ENCODE measurements at places on chromosomes 5 and 9.

DNA sequence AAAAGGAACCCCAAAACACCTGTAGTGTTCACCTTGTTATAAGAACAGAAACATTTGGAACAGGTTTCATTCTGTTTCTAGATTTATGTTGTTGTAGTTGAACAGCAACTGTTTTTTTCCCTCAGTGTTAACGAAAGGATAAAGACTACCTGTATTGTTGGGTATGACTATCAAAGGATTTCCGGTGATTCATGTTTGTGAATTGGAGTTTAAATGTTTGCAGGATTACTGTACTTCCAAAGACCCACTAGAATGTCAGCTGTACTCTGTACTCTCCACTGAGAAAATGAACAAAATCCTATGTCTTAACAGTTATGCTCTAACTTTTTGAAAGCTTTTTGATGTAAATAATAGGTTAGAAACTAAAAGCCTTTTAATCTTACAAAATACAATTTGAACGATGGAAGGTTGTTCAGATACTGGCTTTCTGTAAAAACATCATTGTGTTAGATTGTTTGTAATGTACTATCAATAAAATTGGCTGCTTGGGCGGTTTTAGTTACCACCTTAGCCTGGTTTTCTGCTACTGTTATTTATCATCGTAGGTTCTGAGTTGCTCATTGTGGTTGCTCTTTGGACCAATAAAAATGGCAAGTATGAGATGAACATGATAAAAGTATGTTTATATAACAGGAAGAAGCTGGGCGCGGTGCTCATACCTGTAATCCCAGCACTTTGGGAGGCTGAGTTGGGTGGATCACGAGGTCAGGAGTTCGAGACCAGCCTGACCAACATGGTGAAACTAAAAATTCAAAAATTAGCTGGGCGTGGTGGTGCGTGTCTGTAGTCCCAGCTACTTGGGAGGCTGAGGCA, 44.1 kb downstream of the DCP2 start:
- no peak for DNase-seq

DNA sequence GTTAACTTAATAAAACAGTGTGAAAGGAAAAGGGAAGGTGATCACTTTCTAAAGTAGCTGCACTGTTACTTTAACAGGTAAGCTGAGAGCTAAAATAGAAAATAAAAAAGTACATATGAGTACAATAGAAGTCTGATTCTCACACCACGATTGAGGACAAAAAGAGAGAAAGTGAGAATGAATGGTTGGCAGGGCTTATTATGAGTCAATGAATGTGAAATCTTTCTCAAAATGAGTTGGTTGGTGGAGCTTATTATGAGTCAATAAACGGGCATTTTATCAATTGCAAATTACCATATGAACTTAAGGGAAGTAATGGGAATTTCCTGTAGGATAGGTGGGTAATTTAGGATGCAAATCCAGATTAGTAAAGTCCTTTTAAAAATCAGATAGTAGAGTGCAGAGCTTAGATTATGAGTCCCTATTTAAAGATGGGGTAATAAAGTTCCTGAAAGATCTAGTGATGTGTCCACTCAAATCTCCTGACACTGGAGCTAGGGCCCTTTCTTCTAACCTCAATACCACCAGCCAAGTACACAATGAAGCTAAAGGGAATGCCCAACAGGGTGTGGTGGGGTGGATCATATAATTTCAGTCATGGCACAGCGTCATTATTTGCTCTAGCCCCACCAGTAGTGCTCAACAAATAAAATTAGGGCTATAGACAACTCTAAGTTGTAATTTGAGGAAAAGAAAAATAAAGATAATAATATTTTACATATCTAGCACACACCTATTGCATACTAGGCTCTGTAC, 21.1 kb upstream of the TLR4 start:
- DNase-seq, result no peak

- no peak for DNase-seq
These were observed 20.6 kb downstream of the PSMB7 start for GRCh38 chr9:124394596-124394995.

- no peak for DNase-seq
These were observed 154.6 kb downstream of the GDNF start for GRCh38 chr5:37685211-37685610.

GRCh38 chr9:128790536-128790935, 3.5 kb downstream of the TBC1D13 start:
- no peak for DNase-seq

- no peak for DNase-seq
These were observed 251.2 kb downstream of the CSNK1G3 start for GRCh38 chr5:123763201-123763600.

GRCh38 chr5:79069488-79070349, at the start of the genes BHMT2 and DMGDH:
Gene BHMT2, plus strand, starts transcription at chr5:79069767. Its CDS starts 16 bp downstream, at chr5:79069783.
Gene DMGDH, minus strand, starts transcription at chr5:79069674. Its CDS starts 54 bp downstream, at chr5:79069620.
- peak; percentile 30 for DNase-seq

GRCh38 chr9:87149799-87150198, 202.5 kb upstream of the GAS1 start:
- DNase-seq, result no peak

- DNase-seq, result no peak
These were observed 51.9 kb upstream of the COL5A1 start for GRCh38 chr9:134589748-134590147.

DNA sequence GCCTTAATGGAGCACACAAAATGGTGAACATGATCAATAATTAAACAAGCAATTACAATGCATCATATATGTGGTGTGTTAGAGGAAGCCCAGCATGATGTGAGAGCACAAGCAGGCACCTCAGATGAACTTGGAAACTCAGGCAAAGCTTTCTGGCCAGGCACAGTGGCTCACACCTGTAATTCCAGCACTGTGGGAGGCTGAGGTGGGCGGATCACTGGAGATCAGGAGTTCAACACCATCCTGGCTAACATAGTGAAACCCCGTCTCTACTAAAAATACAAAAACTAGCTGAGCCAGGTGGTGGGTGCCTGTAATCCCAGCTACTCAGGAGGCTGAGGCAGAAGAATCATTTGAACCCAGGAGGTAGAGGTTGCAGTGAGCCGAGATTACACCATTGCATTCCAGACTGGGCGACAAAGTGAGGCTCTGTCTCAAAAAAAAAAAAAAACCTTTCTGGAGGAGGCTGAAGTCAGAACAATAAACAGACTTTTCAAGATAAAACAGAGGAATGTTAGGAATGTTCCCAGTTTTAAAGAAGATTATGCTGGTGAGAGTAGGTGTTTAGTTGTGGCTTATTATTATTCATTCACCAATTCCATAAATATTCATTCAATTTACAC, 159.4 kb downstream of the CEMIP2 start:
- DNase-seq, result no peak

DNA sequence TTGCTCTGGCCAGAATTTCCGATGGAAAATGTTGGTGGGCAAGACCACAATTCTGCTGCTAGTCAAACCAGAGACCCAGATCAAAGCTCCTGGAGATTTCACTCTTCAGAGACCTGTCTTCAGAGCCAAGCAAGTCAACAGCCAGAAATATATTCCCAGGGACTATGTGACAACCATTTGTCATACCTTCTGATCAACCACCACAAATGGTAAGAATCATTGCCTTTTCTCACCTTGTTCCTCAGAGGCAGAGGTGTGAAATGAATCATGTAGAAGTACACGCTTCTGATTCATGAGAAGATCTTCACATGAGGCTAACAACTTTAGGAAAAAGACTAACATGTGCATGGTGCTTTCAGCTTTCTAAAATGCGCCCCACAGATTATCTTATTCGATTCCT, 53.5 kb downstream of the SUSD1 start:
- DNase-seq, result no peak

DNA sequence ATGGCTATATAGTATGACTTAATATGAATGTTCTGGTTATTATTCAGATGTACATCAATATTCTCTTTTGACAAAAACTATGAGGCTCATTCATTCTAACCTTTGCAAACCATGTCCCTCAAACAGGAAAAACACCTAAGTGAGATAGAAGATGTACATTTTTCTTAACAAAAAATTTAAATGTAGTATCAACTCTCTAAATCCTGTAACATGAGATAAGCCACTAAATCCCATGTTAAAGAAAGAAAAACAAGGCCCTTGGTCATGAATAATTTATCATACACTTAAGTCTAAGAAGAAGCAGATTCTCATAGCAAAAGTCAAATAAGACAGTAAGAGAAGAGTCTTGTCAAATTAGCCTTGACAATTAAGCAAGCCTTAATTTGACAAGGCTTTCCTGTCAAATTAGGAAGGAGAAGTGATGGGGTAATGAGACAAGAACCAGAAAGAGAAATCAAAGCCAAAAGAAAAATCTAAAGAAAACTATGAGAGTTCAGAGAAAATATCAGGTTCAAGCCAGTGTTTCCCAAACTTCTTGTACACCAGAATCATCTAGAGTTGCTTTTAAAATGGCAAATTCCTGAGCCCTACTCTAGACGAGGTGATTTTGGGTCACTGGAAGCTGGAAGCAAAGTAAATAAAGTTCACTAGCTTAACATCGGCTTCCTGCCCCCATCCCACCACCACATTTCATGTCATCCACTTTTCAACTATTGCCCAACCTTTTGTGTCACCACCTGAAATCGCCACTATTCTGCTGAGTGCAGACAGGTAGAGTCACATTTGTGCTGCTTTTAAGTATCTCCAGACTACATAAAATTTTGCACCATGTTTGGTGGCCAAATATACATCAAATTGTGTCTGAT, 76.5 kb downstream of the NR6A1 start:
- no peak for DNase-seq

GRCh38 chr9:136855461-136856078, 3.4 kb downstream of the MAMDC4 start:
- DNase-seq, result no peak

DNA sequence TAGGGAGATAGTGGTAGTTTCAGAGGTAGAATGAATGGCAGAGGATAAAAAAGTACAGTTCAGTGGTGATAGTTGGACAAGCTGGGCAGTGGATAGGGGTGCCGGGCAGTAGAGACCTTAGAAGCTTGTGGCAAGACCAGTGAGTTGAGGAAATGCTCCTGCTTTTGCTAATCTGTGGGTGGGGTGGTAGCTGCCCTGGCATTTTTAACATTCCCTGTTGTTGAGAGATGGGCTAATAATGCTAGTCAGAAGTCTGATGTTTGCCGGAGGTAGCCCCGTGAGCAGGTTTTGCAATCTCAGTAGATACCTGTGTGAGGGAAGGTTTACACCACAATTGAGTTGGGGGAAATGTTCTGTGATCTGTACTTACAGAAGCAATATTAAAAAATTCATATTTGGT, 91.1 kb downstream of the TRIO start:
- no peak for DNase-seq

- DNase-seq, result no peak
These were observed 71.3 kb downstream of the HRH2 start for GRCh38 chr5:175728885-175729828.

DNA sequence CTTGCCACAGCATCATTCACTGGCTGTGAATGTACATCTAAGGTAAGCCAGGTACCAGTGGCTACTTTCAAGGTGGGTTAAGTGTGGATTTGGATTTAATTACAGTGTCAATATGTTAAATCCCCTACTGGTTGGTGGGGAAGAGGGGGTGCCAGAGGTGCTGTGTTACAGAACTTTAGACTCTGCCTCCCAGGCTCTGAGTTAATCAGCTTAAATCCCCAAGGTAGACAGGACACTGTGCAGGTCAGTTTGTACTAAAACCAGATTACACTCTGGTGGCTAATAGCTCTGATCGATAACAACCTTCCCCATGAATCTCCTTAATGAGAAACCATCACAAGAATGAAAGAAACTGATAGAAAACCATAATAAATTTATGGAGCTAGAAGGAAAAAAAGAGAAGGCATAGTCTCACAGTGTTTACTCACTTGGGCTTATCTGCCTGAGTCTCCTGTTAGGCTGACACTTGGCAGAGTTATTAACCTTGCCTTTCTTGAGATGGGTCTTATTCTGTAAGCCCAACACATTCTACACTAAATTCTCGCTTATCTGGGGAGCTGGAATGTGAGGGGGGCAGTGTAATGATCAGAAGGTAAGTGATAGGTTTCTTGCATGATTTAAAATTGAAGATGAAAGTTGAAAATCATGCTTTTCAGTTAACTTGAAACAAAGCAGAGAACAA, 106.8 kb downstream of the LMNB1 start:
- no peak for DNase-seq

DNA sequence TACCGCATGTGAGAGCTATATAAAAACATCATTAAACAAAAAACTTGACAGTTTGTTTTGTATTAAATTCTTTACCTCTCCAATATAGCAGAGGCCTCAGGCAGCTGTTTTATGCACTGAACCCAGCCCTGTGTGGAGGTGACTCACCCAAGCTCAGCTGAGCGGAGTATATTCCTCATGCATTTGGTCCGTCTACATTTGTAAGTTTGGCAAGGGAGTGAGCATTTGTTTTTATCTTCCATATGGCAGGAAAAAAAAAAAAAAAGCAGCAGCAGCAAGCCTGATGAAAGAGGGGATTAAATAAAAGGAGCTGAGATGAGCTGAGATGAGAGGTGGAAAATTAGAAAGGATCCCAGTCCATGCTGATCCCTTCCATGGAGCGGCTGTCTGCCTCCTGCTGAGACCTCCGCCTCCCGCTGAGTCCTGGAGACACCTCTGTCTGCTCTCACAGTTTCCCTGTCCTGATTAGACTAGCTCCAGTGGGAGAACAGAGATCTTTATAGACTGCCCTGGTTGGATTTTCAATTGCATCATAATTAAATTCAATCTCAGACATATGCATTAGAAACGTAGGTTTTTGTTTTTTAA, 112.0 kb upstream of the CTNND2 start:
- no peak for DNase-seq

DNA sequence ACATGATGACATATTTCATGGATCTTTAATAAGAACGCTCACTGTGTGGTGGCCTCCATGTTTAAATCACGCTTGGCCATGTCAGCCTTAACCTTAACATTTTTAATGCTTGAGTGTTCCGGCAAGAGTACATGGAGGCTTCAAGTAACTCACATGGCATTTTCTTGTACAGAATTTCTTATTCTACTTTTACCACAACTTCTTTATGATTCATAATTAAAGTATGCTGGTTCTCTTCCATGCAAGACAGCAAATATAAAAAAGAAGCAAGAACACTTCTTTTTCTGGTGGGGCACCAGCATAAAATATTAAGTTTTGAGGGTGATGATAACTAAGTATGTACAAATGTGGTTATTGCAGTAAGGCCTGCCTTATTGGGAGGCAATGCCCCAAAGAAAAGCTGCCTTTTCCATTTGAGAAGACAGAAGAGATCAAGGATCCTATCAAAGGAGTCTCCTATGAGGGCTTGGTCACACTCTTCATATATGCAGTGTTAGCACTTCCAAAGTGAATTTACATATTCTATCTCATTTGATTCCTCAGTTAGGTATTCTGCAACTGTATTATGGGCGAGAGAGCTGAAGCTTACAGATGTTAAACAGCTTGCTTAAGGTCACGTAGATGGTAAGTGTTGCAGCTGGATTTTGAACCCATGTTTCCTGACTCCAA, 382.7 kb upstream of the MEF2C start:
- no peak for DNase-seq

DNA sequence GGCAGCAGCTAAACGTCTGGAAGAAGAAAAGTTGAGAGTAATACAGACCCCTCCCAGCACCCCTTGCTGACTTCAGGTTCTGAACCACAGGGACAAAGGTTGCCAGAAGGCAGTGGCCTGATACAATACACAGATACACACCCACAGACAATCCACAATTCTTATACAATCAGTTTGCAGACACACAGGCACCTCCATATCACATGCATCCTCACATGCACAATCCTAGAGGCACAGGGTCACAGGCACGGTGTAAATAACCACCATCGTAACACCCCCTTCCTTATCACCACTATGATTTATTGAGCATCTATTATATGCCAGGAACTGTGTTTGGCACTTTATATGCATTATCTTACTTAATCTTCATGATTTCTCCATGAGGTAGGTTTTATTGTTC, 8.2 kb downstream of the CNTFR start:
- no peak for DNase-seq

Data from NCI-H2029 (cell line).